ENCODE measurements at places on chromosomes 1 and 21.

DNA sequence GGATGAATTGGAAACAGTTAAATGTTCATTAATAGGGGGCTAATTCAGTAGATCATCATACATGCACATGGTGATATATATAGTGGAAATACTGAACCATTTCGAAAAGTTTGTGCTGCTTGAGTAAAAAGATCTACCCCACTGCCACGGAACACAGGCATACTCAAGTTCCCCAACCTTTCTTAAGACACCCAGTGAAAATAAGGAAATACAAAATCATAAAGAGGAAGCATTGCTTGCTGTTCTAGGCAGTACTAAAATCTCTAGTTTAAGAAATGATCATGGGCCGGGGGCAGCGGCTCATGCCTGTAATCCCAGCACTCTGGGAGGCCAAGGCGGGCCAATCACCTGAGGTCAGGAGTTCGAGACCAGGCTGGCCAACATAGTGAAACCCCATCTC lies 37.6 kb upstream of the KIRREL1 start:
- no peak for DNase-seq

DNA sequence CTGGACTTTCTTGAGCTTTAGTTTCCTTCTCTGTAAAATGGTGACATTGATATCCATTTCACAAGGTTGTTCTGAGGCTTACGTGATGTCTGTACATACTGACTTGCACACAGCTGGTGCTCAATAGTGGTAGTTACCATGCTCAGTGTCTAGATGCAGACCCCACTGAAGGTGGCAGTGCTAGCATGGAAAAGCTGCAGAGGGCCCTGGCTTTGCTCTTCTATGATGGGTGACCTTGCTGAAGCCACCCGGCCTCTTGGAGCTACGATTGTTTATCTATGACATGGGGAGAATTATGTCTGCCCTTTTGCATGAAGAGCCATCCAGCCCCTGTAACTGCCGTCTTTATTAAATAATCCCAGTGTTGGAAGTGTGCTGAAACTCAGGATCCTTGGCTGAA lies 131.8 kb downstream of the PLXNA2 start:
- no peak for DNase-seq

GRCh38 chr1:209645574-209646452 lies 6.4 kb downstream of the LAMB3 start:
- no peak for DNase-seq

DNA sequence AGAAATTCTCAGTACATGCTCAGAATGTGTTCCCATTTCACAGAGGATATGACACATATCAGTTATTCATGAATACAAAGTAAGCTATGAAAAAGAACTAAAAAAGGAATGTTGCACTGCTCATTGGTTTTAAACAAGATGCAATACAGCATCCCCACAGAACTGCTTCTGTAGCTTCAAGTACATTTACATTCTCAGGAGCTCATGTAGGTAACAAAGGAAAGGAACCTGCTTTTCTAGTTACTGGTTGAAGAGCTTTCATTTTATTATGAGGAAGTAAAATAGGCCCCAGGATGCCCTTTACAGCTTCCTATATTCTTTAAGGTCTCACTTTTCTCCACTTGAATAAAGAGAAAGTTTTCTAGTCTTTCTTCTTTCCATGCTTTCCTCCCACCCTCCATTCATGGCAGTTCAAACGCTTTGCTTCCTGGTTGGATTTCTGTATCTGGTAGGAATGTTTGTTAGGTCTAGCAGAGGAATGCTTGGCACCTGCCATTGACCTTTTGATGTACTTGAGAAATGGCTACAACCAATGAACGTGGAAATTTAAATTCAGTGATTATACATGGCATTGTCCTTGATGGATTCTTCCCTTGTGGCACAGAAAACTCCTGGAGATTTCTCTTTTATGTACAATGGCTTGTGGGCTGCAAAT lies 27.1 kb upstream of the KCNK2 start:
- DNase-seq = no peak

GRCh38 chr1:41436281-41437010 lies 48.0 kb downstream of the EDN2 start:
- no peak for DNase-seq

DNA sequence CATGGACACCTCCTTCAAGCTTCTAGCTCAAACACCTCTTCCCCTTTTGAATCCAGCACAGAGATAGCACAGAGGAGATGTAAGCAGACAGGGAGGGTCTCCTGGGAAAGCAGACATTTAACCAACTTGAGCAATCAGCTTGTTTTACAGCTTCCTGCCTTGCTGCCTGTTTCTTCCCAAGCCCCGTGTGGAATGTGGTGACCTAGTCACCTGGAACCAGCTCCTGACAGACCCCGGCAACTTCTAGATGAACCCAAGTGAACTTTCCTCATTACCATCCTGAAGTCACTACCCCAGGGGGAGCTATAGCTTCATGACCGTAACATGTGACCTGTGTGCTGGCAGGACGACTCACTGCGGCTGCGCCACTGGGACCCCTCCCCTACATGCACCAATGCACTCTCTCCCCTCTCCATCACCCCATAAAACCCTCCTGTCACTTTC lies 24.1 kb upstream of the TTF2 start:
- no peak for DNase-seq

DNA sequence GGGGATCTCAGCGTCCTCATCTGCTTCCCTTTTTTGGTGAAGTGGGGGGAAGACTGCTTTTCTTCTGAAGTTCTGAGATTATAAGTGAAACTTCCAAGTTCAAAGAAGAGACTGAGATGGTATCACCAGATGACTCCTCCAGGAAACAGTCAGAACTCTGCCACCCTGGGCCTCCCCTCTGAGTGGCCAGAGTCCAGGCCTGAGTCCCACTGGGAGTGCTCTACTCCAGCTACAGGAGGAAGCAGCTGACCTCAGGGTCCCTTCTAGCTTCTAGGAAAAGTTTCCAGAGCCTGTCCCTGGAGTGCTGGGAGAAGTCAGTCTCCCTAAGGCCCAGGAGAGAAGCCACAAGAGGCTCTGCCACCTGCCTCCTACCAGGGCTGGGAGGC lies 104.7 kb downstream of the CASZ1 start:
- no peak for DNase-seq

GRCh38 chr1:202802034-202802433 lies 6.2 kb downstream of the KDM5B start:
- DNase-seq = no peak

DNA sequence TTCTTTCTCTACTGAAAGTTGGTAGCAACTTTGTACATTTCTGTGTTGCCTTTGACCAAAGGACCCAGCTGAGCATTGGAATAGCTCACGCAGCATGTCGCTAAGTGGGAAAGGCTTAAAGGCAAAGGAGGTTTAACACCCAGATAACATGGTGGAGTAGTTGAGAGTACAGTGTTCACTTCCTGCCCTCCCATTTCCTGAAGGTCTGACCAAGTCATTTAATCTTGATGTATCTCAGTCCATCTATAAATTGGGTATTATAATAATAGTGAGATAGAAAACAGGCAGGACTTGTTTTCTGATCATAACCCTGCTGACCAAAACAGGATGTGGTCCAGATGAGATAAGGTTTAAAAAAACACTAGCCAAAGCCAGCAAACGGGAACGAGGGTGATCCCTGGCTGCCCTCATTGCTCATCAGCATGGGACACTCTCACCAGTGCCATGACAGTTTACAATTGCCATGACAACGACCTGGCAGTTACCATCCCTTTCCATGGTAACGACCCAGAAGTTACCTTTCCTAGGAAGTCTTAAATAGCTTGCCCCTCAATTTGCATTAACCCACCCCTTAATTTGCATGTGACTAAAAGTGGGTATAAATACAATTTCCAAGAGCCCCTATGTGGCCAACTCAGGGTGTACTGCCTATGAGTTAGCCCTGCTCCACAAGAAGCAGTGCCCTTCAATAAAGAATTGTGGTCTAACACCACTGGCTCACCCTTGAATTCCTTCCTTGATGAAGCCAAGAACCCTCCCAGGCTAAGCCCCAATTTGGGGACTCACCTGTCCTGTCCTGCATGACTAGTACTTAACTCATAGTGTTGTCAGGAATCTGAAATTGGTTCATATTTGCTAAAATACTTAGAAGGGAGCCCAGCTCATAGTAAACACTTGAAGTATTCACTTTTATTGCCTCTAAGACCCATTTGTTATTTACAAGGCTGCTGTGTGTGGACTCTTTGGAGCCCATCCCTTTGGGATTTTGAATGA lies 28.4 kb upstream of the FHAD1 start:
- DNase-seq = no peak

DNA sequence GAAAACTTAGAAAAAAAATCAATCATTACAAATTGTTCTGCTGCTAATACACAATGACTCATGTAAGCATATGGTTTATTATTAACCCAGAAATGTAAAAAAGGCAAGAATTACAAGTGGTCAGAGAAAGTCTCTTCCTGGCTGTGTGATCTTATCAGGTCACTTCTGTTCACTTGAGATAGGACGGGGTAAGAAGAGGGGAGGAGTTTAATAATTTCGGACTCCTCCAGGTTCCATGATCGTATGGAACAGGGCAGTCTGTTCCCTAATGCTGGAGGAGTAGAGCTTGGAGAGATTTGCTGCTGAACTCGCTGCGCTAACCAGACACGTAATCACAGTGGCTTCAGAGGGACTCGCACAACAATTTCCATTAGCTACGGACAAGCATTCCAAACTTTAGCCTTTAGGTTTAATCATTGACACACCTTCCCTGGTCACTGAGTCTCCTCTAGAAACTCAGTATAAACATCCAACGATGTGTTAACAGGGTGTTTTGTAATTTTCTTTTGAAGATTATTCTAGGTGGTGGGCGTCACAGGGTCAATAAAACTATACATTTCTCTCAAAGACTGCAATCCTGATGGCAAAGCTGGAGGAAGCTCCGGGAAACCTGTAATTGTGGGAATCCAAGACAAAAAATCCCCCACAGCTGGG lies 1.3 kb downstream of the CRYZ start:
- no peak for DNase-seq

- no peak for DNase-seq
Measured at GRCh38 chr1:197961933-197962332, 44.8 kb downstream of the LHX9 start.

DNA sequence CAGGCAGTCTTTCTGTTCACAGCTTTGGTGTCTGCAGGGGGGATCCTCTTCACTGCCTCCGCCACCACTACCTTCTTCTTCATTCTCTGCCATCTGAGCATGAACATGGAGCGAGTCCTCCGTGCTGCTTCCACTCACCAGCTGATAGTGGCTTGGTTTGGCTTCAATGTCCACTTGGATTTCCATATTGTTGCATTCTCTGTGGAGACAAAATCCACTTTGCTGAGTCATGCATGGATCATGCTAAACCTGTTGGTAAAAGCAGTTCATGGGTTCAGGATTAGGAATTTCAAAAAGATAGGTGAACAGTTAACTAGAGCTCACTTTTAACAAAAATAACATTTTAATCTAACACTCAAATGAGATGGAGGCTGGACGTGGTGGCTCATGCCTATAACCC lies 27.5 kb downstream of the RNF19B start:
- DNase-seq = no peak

Measured in NCI-H2029 treated with DMSO at 0.1 percent for 48 hours (cell line).